ENCODE measurements at places on chromosomes 16 and 17.

GRCh38 chr16:2792940-2793339 lies 5.3 kb upstream of the PRSS41 start:
- DNase-seq: no peak

DNA sequence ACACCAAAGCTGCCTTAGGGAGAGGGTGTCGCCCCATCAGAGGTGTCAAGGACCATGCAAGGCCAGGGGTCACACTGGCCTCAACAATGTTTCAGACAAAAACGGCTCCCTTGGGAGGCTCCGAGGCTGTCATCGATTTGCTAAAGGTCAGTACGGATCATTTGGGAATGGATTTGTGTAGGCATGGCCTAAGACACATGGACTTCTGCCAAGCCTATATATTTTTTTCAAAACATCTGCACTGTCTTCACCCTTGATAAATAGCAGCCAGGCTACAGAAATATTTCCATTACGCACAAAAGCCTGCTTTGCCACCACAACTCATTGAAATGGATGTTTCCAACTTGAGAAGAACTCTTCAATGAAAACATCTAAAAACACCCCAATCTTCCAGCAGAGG lies 10.3 kb downstream of the CUEDC1 start:
- DNase-seq: no peak

DNA sequence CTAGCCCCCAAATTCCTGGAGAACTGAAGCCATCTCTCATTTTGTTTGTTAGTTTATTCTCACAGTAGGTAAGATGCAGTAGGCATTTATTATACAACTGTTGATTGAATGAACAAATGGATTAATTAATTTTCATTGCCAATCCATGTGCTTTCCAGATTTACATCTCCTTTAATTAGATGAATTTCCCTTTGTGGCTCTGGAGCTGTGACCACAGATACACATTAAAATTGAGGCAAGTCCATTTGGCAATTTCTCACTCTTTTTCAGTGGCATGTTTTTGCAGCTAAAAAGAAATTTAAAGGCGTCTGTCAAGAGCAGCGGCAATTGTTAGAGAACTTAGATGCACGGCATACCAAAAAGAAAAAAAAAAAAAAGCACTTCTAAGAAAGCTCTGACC lies 635.4 kb upstream of the SOX9 start:
- DNase-seq: no peak

DNA sequence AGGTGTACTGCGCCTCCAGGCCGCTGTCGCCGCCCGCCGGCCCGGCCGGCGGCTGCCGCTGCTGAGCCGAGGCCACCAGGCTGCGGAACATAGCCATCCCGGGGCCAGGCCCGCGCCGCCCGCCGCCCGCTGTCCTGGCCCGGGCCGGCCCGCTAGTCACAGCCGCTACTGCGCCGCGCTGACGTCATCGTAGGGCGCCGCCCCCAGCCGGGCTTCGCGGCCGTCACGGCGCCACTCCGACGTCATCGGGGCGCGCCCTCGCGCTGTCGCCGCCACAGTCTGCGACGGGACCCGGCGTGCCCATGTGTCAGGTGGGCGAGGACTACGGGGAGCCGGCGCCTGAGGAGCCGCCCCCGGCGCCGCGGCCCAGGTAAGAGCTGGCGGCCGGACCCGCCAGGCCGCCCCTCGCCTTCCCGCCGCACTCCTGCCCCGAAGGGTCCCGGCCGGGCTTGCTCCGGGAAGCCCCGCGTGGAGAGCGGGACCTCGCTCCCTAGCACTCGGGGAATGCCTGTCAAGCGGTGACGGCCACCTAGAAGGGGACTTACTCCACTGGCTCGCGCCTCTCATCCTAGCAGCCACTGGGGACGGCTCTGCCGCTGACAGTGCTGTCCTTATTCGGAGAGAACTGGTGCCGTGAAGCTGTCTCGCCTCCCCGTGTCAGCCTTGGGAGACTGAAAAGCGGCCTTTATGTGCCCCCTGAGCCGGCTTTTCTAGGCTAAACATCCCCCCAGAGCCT lies at the start of the genes CTU2 and RNF166:
TSS of gene CTU2 (plus strand) at position 275 of the 736 bp plus-strand sequence. CDS start at position 303, 28 bp downstream.
TSS of gene RNF166 (minus strand) at position 180 of the 736 bp plus-strand sequence. CDS start at position 97, 83 bp downstream.
- peak; percentile 91 for DNase-seq

Measured in activated CD4-positive, alpha-beta T cell treated with anti-CD3 and anti-CD28 coated beads, Interleukin-2, amount 50 U/mL, for 48 hours (primary cell).